SW480 (cell line): ENCODE measurements at places on chromosomes 16 and 17.

DNA sequence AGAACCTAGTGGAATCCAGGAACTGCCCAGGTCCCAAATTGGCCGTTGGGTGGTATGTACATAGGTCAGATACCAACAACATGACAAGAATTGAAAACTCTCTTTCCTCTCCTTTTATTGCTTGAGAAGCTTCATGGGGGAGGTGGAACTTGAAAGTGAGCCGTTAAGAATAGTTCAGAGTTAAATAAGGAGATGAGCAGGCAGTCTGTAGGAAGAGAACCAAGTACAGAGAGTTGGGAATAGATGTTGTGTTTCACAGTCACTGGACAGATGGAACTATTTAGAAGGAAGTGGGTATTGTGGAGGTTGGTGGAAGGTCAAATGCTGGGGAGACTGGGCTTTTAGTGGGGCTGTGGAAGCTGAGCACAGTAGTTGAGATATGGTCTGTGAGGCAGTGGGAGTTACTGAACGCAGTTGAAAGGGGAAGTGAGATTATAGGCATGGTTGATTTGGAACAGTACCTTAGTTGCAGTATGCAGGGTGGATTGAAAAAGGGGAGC lies 26.4 kb downstream of the ARHGAP44 start:
- no peak for DNase-seq

- DNase-seq: no peak
Observed at GRCh38 chr16:77541165-77541564, 106.3 kb upstream of the ADAMTS18 start.

DNA sequence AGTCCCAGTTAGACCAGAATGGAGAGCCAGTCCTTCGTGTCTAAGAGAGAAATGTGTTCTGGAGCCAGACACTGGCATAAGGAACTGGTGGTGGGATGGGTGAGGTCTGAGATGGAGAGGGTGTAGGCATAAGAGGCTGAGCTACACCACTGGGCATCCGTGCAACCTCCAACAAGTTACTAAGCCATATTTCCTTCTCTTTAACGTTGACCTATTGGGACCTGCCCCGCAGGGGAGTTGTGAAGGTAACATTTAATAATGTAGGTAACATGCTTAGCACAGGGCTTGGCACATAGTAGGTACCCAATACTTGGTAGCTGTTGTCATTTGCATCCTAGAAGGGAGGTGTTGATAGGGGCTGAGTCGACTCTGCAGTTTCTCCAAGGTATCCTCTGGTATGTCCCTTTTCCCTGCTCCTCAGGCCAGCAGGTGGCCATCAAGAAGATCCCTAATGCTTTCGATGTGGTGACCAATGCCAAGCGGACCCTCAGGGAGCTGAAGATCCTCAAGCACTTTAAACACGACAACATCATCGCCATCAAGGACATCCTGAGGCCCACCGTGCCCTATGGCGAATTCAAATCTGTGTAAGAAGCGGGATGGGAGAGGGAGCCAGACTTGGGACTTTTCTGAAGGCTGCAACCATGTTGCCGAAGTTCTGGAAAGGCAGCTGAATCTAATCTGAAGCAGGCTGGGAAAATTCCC lies 1.2 kb downstream of the MAPK7 start:
- no peak for DNase-seq

DNA sequence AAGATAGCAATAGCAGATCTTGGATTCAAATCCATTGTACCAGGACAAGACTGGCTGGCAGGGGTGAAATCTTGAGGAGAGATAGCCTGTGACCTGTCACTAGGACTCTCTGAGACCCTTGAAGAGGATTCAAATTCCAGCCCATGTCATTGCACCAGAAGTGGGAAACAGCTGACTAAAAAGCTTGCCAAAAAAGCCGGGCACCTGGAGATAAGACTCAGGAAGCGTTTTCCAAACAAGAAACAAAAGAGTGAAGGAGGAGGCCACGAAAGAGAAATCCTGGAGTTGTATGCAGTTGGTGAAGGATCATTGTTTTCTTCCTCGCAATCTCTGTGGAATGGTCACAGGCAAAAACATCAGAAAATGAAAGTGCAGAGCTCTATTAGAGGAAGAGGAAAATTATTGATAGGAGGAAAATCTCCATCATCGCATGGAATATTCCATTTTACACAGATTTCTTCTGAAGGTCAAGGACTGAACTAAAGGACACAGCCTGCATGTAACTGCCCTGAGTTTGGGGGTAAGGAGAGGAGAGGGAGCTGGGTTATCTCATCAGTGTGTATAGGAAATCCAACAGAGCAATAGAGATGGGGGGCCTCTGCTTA lies 9.0 kb upstream of the WSB1 start:
- DNase-seq: no peak

- no peak for DNase-seq
Observed at GRCh38 chr16:75256696-75257343, 5.4 kb upstream of the BCAR1 start.

DNA sequence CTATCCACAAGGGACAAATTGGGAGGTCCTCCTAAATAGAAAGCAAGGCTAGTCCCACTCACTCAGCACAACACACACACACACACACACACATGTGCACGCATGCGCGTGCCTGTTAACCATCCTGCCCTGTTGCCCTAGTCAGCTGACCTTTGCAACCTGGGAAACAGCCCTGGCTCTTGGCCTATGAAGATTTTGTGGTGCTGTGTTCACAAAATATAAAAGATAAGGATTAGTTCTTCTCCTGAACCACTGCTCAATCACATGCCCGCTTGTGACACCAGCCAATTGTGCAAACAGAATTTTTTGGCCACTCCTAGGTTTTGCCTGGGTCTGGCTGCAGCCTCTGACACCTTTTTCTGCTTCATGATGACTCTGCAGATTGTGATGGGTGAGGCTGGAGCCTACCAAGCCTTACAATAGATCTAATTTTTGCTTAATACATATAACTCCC lies 3.3 kb upstream of the CES1 start:
- DNase-seq: no peak

DNA sequence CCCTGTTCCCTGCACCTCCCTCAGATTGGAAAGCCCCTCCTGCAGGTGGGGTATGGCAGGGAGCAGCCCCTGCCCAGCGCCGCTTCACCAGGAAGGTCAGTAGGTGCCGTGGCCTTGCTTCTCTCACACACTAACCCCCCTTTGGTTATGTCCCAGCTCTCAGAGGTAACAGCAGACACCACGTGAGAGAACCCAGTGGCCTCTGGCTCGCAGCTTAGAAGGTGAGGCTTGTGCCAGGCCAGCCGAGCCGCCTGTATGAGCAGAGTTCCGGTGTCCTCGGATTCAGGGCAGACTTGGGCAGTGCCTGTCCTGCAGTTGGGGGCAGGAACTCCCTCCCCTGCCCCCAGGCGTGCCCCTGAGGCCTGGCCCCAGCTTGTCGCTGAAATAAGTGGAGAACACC lies 47.1 kb downstream of the PRMT7 start:
- no peak for DNase-seq

DNA sequence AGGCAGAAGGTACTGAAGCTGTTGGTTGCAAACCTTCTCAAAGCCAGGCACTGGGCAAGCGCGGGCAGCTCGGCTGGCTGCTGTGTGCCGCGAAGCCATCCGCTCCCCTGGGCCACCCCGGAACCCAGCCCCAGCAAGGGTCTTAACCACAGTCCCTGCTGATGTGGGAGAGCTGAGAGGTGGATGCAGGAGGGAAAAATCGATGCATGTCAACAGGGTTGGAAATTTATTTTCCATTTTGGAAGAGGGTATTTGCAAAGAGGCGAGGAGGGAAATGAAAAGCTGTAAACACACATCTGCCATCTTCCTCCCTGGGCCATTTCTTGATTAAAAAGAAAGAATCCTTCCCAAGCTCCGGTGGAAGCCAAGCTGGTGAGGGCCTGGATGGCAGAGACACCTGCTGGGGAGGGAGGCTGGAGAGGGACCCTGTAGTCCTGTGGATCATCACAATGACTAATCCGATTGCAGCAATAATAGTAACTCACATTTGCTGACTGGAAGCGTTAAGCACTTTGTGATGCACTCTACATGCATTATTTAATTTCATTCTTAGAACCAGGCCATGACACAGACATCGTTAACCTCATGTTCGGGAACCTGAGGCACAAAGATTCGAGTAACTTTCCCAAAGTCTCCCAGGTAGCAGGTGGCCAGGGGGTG lies 13.9 kb upstream of the TBX2 start:
- no peak for DNase-seq

- no peak for DNase-seq
Observed at GRCh38 chr16:55001931-55002330, 71.3 kb downstream of the IRX5 start.

- peak; percentile 33 for DNase-seq
Observed at GRCh38 chr16:82518811-82519210, 108.0 kb upstream of the CDH13 start.

- peak; percentile 53 for DNase-seq
Observed at GRCh38 chr17:43169561-43170139, 1.4 kb upstream of the NBR1 start.

DNA sequence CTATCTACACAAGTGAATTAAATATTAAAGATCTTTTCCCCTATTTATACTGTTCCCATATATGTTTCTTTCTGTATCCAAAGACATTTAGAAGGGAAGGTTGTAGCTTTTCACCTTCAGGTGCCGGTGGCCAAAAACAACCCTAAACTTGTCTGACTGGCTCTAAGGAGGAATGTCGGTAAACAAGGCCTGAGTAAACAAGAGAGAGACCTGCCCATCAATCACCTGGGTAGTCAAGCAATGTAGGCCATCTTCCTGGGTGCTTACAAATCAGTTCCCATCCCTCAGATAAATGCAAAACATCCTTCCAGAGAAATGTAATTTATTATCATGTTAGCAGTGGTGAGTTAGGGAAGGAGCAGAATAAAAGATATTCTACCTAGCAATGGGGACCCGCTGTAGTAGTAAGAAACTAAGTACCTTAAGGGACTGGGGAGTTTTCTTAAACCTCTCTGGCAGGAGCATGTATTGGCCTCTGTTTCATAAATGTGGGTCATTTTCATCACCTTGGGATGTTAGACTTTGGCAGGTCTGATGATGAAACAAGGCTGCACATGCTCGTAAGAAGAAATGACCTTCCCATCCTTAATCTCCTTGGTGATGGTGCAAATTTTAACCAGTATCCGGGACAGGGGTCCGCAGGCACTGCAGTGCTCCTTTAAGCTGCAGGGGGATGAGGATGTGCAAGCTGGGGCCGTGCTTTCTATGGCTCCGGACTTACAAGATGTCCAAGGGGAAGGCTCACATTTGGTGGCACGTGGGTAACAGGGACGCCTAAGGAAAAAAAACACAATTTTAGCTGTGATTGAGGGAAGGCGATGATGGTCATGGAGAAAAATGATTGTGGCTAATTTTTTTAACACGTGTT lies 8.4 kb downstream of the KRT39 start:
- DNase-seq: peak; percentile 58

DNA sequence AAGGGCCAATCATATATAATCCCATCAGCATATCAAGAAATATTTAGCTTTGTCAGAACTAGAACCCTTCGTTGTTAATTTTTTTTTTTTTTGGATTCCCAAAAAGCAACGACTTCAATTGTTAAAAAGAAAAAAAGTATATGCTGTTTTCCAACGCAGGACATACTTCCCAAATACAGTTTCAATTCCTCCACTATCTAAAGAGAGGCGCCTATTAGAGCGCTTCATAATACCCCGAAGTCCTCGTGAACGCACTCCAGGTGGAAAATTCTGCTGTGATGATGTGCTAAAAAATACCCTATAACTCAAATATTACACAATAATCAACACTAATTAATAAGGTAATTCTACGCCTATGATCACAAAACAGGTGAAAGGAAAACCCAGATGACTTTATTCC lies 20.8 kb downstream of the GNA13 start:
- DNase-seq: no peak

- DNase-seq: peak; percentile 55
Observed at GRCh38 chr17:78272181-78272913, 40.9 kb downstream of the TMEM235 start.

GRCh38 chr17:65627891-65628643 lies 66.6 kb upstream of the AXIN2 start:
- DNase-seq: peak; percentile 92

- no peak for DNase-seq
Observed at GRCh38 chr16:88977018-88977811, at the start of gene CBFA2T3. Gene CBFA2T3 (minus strand): TSS chr16:88977207. CDS start chr16:88976807, 400 bp downstream.

GRCh38 chr16:57427307-57427706 lies 19.9 kb downstream of the CIAPIN1 start:
- no peak for DNase-seq

GRCh38 chr17:45293413-45294211 lies 23.2 kb downstream of the MAP3K14 start:
- peak; percentile 88 for DNase-seq

DNA sequence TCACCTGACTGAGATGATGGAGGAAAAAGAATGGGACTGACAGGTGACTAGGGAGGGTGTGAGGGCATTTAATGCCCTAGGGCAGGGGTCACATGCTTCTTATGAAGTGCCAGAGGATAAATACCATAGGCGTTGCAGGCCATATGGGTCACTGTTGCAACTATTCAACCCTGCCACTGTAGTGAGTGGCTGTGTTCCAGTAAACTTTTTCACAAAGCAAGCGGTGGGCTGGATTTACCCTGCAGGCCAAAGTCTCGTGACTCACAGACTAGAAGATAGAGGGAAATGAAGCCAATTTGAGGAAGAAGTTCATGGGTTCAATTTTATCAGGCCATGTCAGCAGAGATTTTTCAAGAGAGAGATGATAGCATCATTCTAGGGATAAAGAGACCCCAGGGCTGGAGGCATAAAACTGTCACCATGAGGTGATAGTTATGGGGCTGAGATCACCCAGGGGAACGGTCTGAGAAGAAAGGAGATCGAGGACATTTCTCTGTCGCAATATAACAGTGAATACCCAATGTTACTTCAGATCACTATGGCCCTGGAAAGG lies 8.6 kb downstream of the ARHGAP17 start:
- no peak for DNase-seq

DNA sequence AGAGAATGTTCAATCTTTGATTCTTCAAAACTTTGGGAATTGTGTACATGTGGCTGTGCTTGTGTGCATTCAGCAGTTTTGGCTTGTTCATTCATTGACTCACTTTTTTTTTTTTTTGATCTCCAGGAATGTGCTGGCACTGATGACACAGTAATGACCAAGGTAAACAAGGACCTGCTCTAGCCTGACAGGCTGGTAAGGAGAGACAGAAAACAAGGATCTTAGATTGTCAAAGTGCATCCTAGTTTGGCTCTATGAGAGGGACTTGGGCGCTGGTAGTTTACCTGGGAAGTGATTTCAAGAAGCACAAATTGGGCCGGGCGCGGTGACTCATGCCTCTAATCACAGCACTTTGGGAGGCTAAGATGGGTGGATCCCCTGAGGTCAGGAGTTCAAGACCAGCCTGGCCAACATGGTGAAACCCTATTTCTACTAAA lies 233.1 kb upstream of the WSCD1 start:
- peak; percentile 61 for DNase-seq

- DNase-seq: no peak
Observed at GRCh38 chr17:83180996-83181481, 101.6 kb downstream of the METRNL start.

DNA sequence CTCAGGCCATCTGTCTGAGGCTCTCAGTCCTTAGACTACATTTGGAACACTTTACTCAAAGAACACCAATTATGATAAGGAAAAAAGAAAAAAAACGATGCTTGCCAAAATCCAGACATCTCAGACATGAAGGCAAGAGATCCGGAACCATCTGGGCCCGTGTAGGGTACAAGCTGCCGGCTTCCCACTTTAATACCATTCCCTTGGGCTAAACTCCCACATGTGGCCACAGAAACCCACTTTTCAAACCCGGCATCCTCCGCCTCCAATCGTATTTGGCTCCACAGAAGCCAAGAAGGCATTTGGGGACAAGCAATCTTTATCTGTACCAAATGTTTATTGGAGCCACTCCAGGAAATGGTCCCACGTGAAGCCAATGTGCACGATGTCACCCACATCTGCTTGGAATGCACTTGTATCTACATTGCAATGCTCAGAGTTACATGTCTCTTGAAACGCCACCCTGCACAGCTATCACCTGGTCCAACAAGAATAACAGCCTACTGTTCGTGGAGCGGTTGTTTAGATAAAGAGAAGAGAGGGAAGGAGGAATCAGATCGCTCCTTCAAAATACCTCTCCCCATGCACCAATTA lies 33.5 kb downstream of the XYLT1 start:
- no peak for DNase-seq
